SW480 (cell line): ENCODE measurements at places on chromosomes 12 and 14.

DNA sequence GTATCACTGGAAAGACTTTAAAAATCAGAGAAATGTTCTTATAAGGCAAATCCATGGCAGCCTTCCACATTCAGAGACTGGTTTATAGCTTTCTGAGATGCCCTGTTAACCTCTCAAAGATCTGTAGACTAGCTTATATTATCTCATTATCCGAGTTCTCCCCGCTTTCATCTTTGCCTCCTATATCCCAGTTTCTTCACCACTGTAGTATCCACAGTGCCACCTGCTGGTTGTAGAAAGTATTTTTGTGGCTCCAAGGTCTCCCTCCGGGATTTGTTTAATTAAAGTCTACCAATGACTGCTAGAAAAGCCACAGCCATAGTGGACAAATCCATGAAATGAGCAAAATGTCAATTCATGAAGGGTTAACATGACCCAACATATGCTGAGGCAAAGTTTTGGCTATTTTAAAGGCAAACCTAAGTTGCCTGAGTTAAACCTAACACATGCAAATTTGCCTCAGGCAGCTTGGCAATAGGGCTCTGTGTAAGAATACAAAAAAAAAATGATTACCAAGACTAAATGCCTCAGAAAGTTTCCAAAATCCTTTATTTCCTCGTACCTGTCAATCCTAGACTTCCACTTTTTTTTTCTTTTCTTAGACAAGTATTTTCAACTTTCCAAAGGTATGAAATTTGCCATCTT is 218.8 kb upstream of the BMP4 start:
- peak; percentile 87 for DNase-seq

- DNase-seq: no peak
Measured at GRCh38 chr14:72535485-72535884, 358.4 kb downstream of the DPF3 start.

DNA sequence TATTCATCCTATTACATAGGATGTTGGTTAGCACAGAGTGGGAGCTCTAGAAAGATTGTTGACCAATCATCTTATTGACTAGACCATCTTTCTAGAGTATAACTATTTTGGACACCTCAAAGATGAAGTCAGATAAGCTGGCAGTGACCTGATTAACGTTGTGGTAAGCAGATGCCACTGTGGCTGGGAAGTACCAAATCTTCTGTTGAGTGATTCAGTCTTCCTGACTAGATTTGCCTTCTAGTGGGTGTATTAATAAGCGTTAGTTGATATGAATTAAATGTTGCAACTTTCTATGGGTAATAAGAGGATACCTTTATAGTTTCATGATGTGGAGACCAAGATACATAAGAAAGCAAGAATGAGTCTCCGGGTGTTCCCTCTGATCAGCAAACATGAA is 51.2 kb upstream of the HELB start:
- DNase-seq: no peak

- no peak for DNase-seq
Measured at GRCh38 chr12:117189725-117190209, 503 bp downstream of the FBXO21 start.

DNA sequence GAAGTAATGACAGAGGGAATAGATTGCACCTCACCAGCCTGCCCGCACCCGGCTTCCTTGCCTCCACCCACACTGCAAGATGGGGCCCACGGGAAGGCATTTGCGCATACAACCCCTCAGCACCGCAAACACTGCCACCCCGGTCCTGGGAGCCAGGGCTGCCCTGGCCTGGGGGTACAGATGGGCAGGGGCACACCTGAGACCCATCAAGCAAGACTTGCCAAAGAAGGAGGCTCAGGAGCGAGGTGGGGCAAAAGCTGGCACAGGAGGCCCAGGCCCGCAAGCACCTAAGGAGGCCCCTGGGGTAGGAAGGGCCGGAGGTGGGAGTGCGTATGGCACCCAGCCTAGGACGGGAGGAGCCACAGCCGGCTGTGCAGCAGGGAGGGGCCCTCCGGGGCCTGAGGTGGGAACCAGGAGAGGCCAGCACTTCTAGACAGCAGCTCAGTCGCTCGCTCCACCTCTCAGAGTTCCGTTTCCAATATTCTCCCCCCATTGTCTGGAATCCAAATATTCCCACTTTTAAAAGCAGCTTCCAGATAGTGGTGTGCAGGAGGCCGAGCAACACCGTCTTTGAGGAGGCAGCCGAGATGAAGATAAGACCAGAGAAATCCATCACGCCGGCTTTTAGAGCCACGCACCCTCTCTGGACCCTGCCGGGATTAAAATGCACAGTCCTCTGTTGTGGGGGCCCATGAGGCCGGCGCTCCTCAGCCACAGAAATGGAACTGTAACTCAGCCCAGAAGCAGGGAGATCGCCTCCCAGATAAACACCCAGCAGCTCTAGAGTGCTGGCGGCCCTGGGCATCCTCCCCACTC is 12.2 kb upstream of the C14orf180 start:
- DNase-seq: no peak

DNA sequence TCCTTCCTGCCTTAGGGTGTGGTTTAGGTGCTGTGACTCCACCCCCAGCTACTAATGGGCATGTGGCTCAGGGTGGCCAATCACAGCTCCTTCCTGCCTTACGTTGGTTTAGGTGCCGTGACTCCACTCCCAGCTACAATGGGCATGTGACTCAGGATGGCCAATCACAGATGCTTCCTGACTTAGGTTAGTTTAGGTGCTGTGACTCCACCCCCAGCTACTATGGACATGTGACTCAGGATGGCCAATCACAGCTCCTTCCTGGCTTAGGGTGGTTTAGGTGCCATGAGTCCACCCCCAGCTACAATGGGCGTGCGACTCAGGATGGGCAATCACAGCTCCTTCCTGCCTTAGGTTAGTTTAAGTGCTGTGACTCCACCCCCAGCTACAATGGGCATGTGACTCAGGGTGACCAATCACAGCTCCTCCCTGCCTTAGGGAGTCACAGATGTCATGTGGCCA is 163.9 kb downstream of the TBX5 start:
- peak; percentile 80 for DNase-seq

- no peak for DNase-seq
Measured at GRCh38 chr14:31418440-31418839, 1.9 kb downstream of the HEATR5A start.

GRCh38 chr14:75280831-75281653 is 2.4 kb downstream of the FOS start:
- DNase-seq: peak; percentile 42

GRCh38 chr12:75882421-75882820 is 149.2 kb downstream of the PHLDA1 start:
- DNase-seq: no peak

DNA sequence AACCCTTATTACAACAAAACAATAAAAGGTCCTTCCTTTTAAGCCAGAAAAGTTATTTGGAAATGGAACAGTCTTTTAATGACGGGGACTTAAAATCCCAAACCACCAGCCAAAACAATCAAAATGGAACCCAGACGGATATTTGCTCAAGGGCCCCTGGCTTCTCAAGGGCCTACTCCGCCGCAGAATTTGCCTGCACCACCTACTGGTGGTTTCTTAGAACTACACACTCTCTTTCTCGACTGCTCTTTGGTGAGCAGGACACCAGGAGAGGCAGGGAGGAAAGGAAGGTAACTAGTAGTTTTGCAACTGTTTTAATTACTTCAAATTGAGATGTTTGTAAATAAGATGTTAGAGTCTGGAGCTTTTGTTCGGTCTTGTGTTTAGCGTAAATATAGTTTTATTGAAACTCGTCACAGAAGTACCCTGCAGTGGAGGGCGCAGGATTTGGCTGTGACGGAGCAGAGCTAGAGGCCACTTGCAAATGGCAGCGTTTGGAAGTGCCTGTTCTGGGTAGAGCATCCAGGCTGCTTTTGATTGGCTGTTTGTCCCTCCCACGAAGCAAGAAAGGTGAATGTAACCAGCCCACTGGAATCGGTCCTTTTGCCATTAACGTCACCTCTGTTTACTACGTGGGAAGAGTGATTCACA is 238.5 kb downstream of the CACNA1C start:
- peak; percentile 48 for DNase-seq

- DNase-seq: no peak
Measured at GRCh38 chr12:95100264-95101190, 27.1 kb upstream of the NR2C1 start.

DNA sequence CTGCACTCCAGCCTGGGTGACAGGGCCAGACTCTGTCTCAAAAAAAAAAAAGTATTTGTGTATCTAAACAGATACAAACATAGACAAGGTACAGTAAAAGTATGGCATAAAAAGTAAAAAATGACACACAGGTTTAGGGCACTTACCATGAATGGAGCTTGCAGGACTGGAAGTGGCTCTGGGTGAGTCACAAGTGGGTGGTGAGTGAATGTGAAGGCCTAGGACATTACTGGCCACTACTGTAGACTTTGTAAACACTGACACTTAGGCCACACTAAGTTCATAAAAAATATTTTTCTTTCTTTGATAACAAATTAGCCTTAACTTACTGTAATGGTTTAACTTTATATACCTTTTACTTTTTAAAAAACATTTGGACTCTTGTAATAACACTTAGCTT is 38.0 kb upstream of the EIF5 start:
- peak; percentile 33 for DNase-seq

DNA sequence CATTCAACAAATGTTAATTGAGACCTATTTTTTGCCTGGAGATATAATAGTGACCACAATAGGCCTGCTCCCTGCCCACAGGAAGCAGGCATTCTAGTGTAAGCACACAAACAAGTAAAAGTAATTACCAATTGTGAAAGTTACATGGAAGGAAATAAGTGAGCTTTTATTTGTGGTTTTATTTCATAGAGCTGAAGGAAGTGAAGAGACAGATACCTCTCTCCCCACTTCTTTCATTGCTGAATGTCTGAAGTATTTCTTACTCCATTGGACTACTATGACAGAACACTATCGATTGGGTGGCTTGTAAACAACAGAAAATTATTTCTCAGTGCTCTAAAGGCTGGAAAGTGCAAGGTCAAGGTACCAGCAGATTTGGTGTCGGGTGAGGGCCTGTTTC is 183.5 kb downstream of the PRKCH start:
- DNase-seq: no peak

- no peak for DNase-seq
Measured at GRCh38 chr12:101694297-101694848, 3.1 kb upstream of the CHPT1 start.

GRCh38 chr12:109723311-109723881 is 9.8 kb downstream of the FAM222A start:
- no peak for DNase-seq

DNA sequence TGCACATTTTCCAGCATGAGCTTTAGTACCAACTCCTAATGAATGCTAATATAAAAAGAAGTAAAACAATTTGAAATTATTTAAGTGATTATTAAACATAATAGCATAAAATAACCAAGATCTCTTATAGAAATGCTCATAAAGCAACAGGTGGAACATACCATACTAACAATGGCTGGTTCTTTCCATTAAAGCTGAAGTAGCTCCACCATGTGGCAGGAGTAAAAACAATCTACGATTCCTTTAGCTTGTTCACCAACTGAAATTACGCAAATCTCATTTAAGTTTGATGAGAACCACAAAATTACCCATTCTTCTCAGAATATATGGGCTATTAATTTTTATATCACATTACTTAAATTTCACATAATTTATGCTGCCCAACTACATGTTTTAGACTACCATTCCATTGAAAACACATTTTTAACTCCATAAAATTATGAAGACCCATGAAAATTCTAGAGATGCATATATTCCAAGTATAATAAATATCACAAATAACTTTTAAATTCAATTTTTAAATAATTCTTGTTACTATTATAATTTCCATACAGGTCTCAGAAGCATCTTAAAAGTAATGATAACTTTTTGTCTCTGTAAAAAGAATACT is 213.6 kb downstream of the DAD1 start:
- peak; percentile 68 for DNase-seq

- no peak for DNase-seq
Measured at GRCh38 chr12:106141452-106141851, 2.7 kb upstream of the NUAK1 start.

DNA sequence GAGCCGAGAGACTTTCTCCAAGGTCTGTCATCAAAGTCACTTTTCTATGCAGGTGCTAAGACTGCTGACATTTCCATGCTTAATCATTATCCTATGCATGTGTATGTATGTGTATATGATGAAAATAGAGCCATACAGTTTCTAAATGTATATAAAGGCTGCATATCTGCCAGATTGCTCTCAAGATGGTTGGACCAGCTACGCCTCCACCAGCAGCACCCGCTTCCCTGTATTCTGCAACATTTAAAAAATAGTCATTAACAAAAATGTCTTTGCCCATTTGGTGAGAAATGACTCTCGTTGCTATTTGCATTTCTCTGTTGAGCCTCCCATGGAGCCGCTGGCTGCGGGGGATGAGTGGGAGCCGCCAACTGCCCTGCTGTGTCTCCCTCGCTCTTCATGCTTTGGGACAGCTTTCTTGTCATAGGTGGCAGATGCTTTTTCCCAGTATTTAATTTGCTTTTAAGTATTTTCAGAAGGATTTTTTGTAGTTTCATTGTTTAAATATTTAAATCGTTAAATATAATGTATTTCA is 54.7 kb downstream of the DYNC1H1 start:
- DNase-seq: no peak

- DNase-seq: no peak
Measured at GRCh38 chr14:85991156-85991555, 461.2 kb downstream of the FLRT2 start.

DNA sequence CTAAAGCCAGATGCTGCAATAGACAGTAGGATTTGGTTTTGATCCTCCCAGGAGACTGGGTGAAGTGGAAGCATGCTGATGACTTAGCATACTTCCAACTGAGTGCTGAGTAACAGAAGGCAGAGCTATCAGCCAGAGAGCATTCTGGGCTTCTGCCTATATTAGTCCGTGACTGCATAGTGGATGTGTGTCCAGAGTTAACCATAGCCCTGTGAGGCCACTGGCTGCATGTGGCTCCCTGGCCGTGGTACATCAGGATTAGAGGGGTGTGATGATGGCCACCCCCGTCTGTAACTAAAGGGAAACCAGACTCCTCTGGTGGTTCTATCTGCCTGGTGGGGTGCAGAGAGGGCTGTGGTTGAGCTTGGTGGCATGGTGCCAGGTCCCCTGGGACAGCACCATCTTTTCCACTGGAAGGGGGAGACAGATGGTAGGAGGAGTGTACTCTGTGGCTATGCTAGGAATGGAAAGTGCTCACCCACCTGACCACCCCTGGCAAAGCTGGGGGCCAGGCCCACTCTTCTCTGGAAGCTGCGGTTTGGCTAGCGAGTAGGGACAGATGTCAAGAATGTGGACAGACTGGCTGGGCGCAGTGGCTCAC is 27.4 kb downstream of the ABCD4 start:
- peak; percentile 22 for DNase-seq

DNA sequence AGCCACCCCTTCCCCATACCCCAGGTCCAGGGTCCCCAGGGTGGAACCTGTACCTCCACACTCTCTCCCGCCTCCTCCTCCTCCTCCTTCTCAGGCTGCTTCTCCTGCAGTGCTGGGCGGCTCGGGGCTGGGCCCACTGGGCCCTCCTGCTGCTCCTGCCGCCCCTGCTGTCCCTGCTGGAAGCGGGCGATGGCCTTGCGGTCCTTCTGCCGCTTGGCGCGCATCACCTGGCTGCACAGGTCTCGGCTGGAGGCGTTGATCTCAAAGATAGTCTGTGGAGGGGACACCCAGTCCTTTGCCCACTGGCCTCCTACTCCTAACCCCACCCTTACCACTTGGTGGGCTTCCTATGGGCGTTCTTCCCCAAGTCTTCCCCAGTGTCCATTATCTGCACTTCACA is 14.5 kb downstream of the CFAP73 start:
- DNase-seq: no peak

- DNase-seq: no peak
Measured at GRCh38 chr14:80414080-80414479, 202.8 kb upstream of the DIO2 start.
